ENCODE measurements at places on chromosomes 3 and 15. TPM values are rescaled to one million over a fixed set of nuclear protein-coding genes. Genes with fewer than 3 reads are reported as not detected.

Gene GRM2
- 0.72 TPM for polyA plus RNA-seq

Gene KCNMB2
- 12.7 TPM for polyA plus RNA-seq

Gene P2RY1
- polyA plus RNA-seq, result 14.7 TPM

Gene TMEM41A
- polyA plus RNA-seq, result 52.2 TPM

Gene TEX55
- polyA plus RNA-seq, result not detected

Gene NLGN1
- 5.9 TPM for polyA plus RNA-seq

Gene IQCH
- 3.4 TPM for polyA plus RNA-seq

Gene GOLGA6B
- polyA plus RNA-seq, result not detected

Gene MASP1
- polyA plus RNA-seq, result 6.7 TPM

Gene LTK
- 3.0 TPM for polyA plus RNA-seq

Gene CLDN11
- polyA plus RNA-seq, result 8.2 TPM

Gene ROBO2
- 50.7 TPM for polyA plus RNA-seq

Gene MKRN3
- polyA plus RNA-seq, result 13.4 TPM

Gene GP9
- polyA plus RNA-seq, result 1.9 TPM

Gene FAM43A
- 25.4 TPM for polyA plus RNA-seq

Gene THBS1
- polyA plus RNA-seq, result 263 TPM

Gene SLC28A2
- polyA plus RNA-seq, result 0.46 TPM

Gene CCR8
- polyA plus RNA-seq, result not detected

Gene SLC41A3
- polyA plus RNA-seq, result 69.5 TPM

Gene WDR93
- polyA plus RNA-seq, result 1.5 TPM

Gene SNX33
- polyA plus RNA-seq, result 23.1 TPM

Gene C3orf18
- polyA plus RNA-seq, result 21.1 TPM

Gene RGMA
- polyA plus RNA-seq, result 18.5 TPM

Gene PATL2
- 1.2 TPM for polyA plus RNA-seq

Gene BTLA
- polyA plus RNA-seq, result 0.82 TPM

Gene TRPM1
- polyA plus RNA-seq, result 0.04 TPM

Gene KNL1
- 31.6 TPM for polyA plus RNA-seq

Gene ACTL6A
- 105 TPM for polyA plus RNA-seq

Gene DUOXA2
- not detected for polyA plus RNA-seq

Gene MOBP
- polyA plus RNA-seq, result 0.55 TPM

Gene CFAP91
- 12.9 TPM for polyA plus RNA-seq

Gene NR2E3
- polyA plus RNA-seq, result 0.81 TPM

Gene BUB1B
- 54.5 TPM for polyA plus RNA-seq

Gene ZBBX
- polyA plus RNA-seq, result 2.0 TPM

Gene IRAK2
- 2.2 TPM for polyA plus RNA-seq

Gene GOLGA6L7
- polyA plus RNA-seq, result 1.4 TPM

Gene SEMA3B
- polyA plus RNA-seq, result 22.4 TPM

Gene CYP1A2
- 0.38 TPM for polyA plus RNA-seq

Gene LRRC31
- polyA plus RNA-seq, result 0.06 TPM

Gene EBLN2
- 10.2 TPM for polyA plus RNA-seq

Gene ISLR
- polyA plus RNA-seq, result 53.2 TPM

Gene SKOR1
- polyA plus RNA-seq, result 0.50 TPM

Data from left lung (tissue), 14 donors.